ENCODE measurements at places on chromosomes 2 and 18.

DNA sequence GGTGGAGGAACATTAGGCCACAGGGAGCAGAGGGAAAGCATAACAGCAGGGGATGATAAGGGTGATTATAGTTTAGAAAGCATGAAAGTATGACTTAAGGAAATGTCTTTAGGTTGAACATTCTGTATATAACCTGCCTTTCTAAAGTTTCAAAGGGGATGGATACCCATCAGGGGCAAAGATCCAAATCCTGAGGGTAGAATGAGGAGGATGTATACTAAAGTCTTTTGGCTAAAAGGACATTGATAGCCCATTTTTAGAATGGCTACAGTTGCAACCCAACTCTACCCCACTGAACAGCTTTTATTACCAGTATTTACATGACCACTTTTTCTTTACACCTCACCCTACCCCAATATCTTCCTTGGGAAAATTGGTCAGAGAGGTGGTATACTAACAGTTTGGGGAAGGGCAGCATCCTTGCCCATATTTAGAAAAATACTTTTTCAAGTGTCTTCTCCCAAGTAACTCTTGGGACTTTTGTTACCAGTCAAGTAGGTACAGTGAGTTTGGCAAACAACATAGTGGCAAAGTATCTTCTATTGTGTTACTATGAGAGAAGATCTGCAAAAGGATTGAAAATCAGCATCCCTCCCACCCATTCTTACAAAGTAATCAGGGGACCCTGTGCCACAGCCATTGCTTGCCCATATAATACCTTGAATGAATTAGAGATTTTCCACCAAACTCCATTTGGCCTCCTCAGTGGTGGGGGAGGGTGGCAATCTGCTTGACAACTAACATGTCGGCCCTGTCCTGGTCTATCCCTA lies 8.3 kb downstream of the MAT2A start:
- no peak for DNase-seq

- DNase-seq = no peak
These were observed 10.7 kb downstream of the ACP1 start for GRCh38 chr2:275466-275865.

DNA sequence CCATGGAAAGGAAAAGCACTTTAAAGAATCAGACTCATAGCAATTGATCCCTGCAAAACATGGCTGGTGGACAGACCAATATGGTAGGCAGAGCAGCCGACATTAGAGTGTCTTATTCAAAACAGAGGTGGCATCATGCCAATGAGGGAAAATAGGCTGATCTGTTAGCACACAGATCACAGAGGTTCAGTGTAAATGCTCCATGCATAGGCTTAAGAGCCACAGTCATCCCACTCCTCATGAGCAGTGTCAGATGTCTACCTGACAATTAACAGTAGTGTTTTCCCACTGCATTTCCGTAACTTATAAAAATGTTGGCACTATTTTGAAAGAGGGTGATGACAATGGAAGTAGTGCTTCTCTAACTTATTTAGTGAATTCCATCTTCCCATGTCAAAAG lies 86.7 kb downstream of the SPATS2L start:
- no peak for DNase-seq

- DNase-seq = no peak
These were observed 28.9 kb downstream of the RPIA start for GRCh38 chr2:88720399-88720798.

DNA sequence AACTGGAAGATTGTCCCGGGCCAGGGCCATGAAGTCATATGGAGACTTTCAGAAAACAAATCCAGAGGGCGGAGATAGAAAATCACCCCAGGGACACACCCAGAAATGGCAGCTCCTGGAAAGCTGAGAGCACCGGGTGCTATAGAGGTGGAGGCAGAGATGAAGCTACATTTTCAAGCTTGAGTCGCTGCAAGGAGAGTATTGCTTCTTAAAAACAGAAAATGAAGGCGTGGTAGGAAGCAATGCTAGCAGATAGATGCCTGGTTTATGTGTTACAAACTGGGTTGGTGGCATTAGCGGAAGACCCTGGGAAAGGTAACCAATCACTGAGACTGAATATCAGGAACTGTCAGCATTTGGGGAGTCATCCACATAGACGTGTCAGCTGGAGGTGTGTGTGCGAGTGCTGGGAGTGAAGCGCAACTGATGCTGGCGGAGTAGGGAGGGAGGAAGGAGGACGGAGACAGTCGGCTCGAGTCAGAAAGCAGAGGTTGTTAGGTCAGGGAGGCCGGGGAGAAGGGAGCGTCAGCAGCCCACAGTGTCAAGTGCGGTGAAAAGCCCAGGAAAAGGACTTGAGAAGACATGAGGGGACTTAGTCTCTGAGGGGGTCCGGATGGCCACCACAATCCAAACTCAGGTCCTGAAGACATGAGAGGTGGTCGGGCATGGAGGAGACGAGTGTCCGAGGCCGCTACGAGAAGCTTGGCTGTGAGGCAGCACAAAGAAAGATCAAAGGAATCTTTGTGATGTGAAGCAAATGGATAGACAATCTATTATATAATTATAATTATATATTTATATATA lies 45.4 kb downstream of the C18orf63 start:
- DNase-seq = no peak

DNA sequence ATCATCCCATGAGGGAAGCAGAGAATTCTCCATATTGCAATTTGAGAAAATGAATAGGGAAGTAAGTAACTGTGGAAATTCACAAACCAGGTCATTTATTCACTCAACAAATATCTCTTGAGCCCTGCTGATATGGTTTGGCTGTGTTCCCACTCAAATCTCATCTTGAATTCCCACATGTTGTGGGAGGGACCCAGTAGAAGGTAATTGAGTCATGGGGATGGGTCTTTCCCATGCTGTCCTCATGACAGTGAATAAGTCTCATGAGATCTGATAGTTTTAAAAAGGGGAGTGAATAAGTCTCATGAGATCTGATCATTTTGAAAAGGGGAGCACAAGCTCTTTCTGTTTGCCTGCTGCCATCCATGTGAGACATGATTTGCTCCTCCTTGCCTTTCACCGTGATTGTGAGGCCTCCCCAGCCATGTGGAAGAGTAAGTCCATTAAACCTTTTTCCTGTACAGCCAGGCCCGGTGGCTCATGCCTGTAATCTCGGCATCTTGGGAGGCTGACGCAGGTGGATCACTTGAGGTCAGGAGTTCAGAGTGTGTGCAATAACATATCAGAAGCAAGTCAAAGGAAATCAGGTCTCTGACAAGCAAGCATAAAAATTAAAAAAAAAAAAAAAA lies 193.2 kb downstream of the NDUFA10 start:
- no peak for DNase-seq

GRCh38 chr18:57429167-57430078 lies 5.8 kb upstream of the ONECUT2 start:
- no peak for DNase-seq

DNA sequence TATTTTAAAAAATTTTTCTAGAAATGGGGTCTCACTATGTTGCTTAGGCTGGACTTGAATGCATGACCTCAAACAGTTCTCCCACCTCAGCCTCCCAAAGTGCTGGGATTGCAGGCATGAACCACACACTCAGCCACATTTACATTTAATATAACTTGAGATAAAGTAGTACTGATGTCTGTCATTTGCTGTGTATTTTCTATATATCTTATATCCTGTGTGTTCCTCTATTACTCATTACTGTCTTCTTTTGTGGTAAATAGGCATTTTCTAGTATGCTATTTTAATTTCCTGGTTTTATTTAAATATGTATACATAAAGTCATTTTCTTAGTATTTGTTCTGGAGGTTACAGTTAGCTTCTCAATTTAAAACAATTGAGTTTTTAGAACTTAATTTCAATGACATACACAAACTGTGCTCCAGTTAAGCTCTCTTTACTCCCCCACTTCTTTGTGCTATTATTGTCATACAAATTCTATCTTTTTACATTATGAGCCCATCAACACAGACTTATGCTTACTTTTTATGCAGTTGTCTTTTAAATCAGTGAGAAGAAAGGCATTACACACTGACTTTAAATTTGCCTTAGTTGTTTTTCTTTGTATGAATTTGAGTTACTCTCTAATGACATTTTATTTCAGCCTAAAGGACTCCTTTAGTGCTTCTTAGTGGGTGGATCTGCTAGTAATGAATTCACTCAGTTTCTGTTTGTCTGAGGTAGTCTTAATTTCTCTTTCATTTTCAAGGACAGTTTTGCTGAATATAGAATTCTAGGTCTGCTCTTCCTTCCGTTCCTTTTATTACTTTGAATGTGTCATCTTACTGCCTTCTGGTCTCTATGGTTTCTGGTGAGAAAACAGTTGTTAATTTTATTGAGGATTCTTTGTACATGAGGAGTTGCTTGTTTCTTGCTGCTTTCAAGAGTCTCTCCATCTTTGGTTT lies 6.2 kb upstream of the INPP4A start:
- no peak for DNase-seq

GRCh38 chr2:197850882-197851450 lies 46.6 kb downstream of the PLCL1 start:
- no peak for DNase-seq

- DNase-seq = no peak
These were observed 6.1 kb downstream of the LRP1B start for GRCh38 chr2:142124706-142125105.

DNA sequence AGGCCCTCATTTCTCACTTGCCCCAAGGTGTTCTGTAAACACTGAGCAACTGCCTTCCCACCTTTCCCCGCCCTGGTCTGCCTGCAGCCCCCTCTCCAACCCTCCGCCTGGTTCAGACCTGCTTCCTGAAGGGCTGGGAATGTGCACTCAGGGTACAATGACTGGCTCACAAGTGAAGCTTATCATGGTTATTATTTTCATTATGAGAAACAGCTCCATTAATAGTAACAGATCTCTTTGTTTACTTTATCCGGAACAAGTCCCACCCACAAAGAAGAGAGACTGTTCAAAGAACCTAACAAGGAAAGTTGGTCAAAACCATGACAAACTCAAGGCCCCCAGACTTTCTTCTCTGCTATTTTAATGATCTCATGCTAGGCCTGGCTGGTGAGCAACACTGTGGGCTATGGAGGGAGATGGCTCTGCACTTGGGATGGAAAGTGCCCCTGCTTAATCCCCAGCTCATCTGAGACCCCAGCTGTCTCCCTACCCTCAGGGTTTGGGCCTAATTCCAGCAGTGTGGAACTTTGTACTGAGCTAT lies 36.7 kb downstream of the ARHGAP25 start:
- no peak for DNase-seq

DNA sequence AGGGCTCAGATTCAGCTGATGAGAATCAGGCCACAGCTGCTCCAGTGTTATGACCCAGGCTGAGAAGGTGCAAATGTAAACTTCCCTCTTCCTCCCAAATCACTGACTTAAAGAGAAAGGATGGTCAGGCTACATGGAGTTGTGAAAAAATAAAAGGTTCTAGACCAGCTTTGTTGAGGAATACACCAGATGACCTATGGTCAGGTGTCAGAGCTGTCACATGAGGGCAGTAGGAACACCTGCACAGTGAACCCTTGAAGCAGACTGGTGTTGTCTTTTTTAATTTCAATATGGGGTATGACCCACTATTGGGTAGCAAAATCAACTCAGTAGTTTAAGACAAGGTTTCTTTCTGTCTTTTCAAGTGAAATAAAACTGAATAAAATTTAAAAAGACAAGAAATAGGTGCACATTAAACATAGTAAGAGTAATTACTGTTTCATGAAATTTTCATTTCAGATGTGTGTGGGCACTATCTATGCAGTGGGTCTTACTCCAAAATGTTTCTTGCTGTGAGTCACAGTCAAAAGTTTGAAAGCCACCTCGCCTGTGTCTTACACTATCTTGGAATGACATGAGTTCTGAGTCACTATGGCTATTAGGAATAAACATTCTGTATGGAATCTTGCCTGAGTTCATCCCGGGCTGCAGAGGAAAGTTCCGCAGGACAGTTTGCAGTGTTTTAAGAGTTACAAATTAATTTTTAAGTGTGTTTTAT lies 83.6 kb downstream of the ACVR1 start:
- no peak for DNase-seq

GRCh38 chr2:223050188-223050587 lies 1.8 kb upstream of the KCNE4 start:
- DNase-seq = no peak

DNA sequence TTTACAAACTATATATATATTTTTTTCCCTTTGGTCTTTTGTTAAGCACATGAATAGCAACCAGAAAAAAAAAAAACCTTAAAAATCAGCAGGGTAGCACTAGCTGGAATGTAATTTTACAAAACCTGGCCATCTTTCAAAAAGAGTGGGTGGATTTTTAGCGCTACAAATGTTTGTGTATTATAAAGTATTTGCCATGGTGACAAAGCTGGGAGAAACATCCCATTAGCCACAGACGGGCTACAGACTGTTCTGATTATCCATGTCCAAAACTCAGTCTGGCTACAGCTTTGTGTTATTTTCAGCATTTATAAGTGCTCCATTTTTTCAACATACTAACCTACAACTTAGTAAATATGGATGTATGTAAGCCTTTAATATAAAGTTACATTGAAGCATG lies 249.5 kb upstream of the TANK start:
- no peak for DNase-seq

- DNase-seq = no peak
These were observed 205.7 kb downstream of the EN1 start for GRCh38 chr2:118641711-118642110.

DNA sequence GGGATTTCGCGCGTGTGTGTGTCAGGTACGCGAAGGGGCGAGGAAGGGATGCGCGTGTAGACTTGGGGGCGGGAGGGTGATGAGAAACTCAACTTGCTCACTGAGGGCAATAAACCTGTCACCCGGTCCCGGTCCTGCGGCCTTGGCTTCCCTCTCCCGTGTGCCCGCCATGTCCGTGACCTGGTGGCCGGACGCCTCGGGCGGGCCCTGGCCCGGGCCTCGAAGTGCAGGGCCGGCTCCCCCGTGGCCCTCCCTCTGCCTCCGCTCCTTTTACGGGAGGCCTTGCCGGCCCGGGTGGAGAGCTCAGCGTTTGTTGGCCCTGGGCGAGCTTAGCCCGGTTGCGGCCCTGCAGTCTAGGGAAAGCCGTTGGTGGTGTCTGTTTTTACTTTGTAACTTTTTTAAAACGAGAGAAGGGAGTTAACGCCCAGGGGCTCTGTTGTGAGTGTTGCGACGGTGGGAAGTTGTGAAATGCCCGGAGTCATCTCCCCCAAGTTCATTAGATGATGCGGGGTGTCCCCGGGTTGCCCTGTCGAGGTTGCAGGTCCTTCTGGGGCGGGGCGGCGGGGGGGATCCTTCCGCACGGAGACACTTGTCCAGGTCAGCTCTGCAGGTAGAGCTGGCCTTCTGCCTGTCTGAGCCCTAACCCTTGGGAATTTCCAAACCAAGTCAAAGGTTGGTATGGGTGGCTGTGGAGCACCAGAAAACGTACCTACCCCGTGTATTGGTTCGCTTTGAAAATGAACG lies 883 bp downstream of the SMCHD1 start:
- peak; percentile 37 for DNase-seq

DNA sequence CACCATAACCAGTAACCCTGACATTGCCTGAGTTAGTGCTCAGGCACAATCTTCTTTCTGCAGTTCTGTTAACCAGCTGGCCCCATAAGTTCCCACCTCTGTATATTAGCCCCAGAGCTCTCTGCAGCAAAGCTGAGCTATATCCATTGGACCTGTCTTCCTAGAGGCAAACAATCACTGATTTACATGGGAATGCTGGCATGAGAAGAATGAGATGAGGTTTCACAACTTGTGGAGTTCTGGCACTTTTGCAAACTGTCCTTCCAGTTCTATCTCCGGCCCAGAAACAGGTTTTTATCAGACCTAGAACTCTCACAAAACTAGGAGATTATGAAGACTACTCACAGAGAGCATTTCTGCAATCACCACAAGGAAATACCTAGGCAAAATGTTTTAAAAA lies 7.9 kb upstream of the CCBE1 start:
- DNase-seq = no peak

GRCh38 chr2:117979911-117980701 lies 33.8 kb downstream of the CCDC93 start:
- no peak for DNase-seq

- DNase-seq = no peak
These were observed 273.1 kb downstream of the PLCL1 start for GRCh38 chr2:198077477-198077876.

GRCh38 chr18:50836521-50836957 lies 16.7 kb upstream of the MRO start:
- DNase-seq = no peak
